ENCODE measurements at places on chromosomes 5 and 9. TPM values are rescaled to one million over a fixed set of nuclear protein-coding genes. Genes with fewer than 3 reads are reported as not detected.
A peak's percentile ranks its signal among the peaks of the same experiment; 100 is the strongest.

FBXO38 gene
- total RNA-seq: 81.3 TPM

DNA sequence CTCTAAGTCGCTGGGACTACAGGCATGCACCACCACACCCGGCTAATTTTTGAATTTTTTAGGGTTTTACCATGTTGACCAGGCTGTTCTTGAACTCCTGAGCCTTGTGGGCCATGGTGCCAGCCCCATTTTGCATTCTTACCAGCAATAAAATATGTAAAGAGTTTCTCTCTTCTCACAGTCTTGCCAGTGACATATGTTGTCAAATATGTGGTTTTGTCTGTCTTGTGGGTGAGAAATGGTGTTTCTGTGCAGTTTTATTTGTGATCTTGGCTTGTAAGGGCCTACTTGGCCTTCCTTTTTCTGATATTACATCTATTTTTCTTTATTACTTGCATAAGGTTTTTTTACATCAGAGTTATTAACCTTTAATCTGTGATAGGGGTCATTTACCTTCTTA, 47.1 kb downstream of the SPIN1 start:
- DNase-seq: no peak
- H3K36me3 ChIP-seq: no peaks in the 10 kb centered on the region
- H3K27ac ChIP-seq: no peak overlapping the region
- H3K4me3 ChIP-seq: no peak overlapping the region
- H3K27me3 ChIP-seq: no peaks in the 10 kb centered on the region

DNA sequence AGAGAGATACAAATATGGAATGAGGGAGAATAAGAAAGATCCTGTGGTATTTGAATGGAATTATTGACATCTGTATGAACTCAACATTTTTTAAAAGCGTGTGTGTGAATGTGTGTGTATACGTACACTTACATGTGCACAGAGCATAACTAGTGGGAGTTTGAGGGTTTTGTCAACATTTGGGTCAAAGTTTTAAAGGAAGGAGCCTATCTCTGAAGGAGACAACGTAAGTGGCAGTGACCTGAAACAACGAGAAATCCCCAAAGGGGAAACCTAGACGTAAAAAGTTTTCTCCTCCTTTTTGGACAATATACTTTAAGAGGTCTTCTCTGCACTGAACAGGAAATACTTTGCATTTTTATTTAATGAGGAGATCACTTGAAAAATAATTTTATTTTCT, 40.2 kb upstream of the DTWD2 start:
- no peaks in the 10 kb centered on the region for H3K27me3 ChIP-seq
- H3K36me3 ChIP-seq: no peaks in the 10 kb centered on the region
- no peak for DNase-seq
- H3K4me1 ChIP-seq: no peaks in the 10 kb centered on the region

PRRT1B gene
- total RNA-seq: not detected

AMBP gene
- not detected for total RNA-seq

GRCh38 chr5:149759986-149760853, 30.1 kb downstream of the PPARGC1B start:
- H3K4me1 ChIP-seq: no peaks in the 10 kb centered on the region
- DNase-seq: no peak
- no peaks in the 10 kb centered on the region for H3K36me3 ChIP-seq
- no peaks in the 10 kb centered on the region for H3K27me3 ChIP-seq
- H3K27ac ChIP-seq: no peak overlapping the region

DNA sequence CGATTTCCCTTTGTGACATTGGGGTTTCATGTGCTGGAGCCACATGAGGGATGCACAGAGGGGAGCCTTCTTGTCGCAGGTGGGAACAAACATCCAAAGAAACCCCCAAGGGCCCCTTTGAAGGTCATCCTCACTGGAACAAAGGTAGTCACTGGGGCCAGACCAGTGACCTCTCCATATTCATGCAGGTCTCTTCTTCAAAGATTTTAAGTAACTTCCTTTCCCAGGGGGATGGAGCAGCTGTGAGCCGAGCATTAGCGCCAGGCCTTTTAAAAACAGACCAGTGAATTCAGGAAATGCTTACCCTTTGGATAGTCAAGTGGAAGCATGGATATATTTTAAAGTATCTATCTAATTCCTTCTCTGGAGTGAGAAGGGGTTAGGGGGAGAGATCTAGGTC, 33.0 kb downstream of the DAPK1 start:
- no peaks in the 10 kb centered on the region for H3K36me3 ChIP-seq
- DNase-seq: no peak
- no peaks in the 10 kb centered on the region for H3K27me3 ChIP-seq
- H3K4me3 ChIP-seq: no peak overlapping the region
- H3K27ac ChIP-seq: no peak overlapping the region
- no peaks in the 10 kb centered on the region for H3K4me1 ChIP-seq

TAS2R1 gene
- total RNA-seq: not detected

GRCh38 chr9:124295159-124295794, 37.5 kb downstream of the NEK6 start:
- H3K27ac ChIP-seq: peak overlapping the region; percentile 15
- H3K4me3 ChIP-seq: no peak overlapping the region
- no peaks in the 10 kb centered on the region for H3K36me3 ChIP-seq
- H3K27me3 ChIP-seq: no peaks in the 10 kb centered on the region
- H3K4me1 ChIP-seq: no peaks in the 10 kb centered on the region

- no peak overlapping the region for H3K4me3 ChIP-seq
- no peak for DNase-seq
- H3K4me1 ChIP-seq: no peaks in the 10 kb centered on the region
- no peak overlapping the region for H3K27ac ChIP-seq
- no peaks in the 10 kb centered on the region for H3K36me3 ChIP-seq
These were observed 126.9 kb upstream of the MAP3K1 start for GRCh38 chr5:56688402-56688801.

- H3K27ac ChIP-seq: no peak overlapping the region
- H3K4me1 ChIP-seq: no peaks in the 10 kb centered on the region
- no peak overlapping the region for H3K4me3 ChIP-seq
These were observed 570.3 kb downstream of the EBF1 start for GRCh38 chr5:158529454-158529853.

TRPM3 gene
- 8.4 TPM for total RNA-seq

GRCh38 chr9:69671879-69672595, at the start of gene APBA1:
TSS of gene APBA1 (minus strand) at chr9:69672371.
- peak; percentile 62 for DNase-seq
- H3K27ac ChIP-seq: peak within 1 kb of the TSS; percentile 90
- no peaks in the 10 kb centered on the region for H3K27me3 ChIP-seq
- no peaks in the 10 kb centered on the region for H3K36me3 ChIP-seq

DNA sequence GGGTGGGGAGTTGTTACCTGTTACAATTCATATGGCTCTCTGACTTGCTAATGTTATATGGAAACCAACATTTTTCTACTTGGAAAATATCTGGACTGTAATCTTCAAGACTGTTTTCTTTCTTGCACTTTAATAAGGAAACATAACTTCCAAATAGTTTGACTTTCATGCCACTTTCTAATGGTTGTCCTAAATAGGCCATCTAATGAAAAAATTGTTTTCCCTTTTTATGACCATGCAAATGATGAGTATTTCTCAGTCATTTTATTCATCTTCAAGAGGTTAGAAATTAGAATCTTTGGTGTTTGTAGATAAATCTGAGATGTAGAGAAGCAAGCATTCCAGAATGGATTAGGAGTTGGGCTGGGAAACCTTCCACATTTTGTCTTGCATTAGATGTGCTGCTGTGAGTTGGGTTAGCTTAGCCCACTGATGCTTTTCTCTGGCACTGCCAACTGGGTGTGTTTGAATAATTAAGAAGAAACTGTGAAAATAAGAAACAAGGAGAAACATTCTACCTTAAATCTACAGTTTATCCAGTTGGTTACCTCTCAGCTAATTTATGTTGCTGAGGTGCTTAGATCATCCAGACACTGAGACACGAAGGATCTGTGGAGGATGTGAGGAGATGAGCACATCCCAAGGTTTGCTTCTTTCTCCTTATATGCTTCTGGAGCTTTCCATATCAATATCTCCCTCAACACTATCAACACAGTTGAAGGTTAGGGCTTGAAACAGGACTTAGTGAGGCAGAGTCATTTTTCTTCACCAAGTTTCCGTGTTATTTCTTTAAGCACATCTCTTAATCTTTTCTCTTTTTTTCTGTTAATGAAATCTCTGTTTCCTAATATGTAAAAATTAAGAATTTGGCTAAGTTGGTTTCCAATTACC, 2.7 kb downstream of the RASGRF2 start:
- H3K27me3 ChIP-seq: no peaks in the 10 kb centered on the region
- H3K36me3 ChIP-seq: no peaks in the 10 kb centered on the region
- peak overlapping the region; percentile 84 for H3K27ac ChIP-seq
- no peak overlapping the region for H3K4me3 ChIP-seq

PTRH1 gene
- 18.4 TPM for total RNA-seq
